ENCODE measurements at places on chromosomes 5 and 9.

GRCh38 chr5:58718269-58718978, 135.5 kb downstream of the RAB3C start:
- no peak for DNase-seq

DNA sequence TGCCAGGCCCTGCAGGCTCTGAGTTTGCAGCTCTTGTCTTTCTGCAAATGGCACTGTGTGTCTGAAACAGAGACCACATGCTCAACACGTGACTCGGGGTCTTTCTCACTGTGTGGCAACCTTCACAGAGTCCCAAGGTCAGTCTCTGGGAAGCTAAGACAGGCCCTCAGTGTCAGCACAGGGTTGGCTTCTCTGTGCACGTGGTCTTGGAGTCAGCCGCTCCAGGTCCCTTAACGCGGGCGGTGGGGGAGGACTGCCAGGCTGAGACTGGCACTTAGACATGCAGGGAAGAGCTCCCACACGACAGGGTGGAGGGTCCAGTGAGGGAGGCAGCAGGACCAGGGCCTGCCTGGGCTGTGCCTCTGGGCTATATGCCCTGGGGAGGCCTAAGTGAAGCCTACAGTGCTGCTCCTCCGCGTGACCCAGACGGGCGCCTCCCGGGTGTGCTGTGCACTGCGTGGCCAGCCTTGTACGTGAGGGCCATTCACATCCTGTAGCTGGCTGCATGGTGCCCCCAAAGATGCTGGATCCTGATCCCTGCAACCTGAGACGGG, 76.8 kb downstream of the ADAMTS2 start:
- DNase-seq: no peak

DNA sequence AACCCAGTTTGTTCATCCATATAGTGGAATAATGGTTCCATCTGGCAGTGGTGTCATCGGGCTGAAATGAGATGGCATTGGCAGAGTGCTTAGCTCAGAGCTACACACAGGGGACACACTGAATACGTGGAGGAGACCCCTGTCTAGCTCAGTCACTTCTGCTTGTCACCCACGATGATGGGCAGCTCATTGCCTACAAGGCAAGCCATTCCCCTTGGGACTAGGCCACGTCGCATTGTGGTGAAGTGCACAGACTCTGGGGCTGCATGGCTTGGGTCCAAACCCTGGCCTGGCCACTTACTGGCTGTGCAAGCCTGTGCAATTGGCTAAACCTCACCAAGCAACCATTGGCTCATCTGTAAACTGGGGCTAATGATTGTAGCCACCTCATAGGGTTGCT, 3.2 kb upstream of the FBP1 start:
- DNase-seq: no peak

GRCh38 chr5:31078956-31079355, 114.5 kb upstream of the CDH6 start:
- no peak for DNase-seq

GRCh38 chr5:164470312-164470711, 964.9 kb downstream of the MAT2B start:
- no peak for DNase-seq

DNA sequence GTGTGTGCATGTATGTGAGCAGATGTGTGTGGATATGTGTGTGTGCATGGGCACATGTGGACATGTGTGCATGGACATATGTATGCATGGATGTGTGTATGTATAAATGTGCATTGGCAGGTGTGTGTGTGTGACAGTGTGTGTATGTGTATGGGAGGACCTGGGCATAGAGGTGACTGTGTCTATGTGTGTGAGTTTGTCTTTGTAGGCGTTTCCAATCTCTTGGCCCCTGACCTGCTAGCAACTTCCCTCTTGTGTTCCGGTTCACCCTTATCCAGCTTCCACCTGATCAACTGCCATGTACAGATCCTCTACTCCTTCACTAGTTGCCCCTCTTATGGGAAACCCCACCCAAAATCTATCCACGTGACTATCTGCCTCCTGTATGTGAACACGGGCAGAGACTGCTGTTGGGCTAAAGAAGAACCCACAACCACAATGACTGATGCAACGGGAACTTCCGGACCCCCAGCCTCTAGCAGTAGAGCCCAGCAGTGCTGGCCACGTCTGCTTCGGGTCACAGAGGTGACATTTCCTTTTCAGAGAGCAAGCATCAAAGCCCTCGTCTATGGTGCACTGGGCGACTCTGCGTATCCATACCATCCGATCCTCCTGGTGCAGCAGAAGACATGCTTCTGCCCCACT, 24.9 kb upstream of the GADD45G start:
- no peak for DNase-seq

DNA sequence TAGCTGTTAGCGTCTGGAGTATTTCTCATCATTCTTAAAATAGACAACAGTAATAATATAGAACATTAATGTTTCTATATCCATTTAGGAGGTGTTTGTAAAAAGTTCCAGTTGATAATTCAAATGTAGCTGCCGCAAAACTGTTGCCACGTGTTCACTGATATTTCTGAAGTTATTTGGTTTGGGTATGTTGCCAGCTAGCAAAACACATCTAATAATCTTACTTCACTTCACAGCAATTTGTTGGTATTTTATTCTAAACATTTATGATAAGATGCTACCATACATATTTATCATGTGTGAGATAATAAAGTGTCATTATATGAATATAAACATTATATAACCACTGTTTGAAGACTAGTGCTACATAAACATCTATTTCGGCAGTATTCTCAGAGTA, 101.6 kb downstream of the CDH12 start:
- DNase-seq: no peak

- DNase-seq: no peak
Observed at GRCh38 chr5:610744-611730, 1.1 kb upstream of the CEP72 start.

DNA sequence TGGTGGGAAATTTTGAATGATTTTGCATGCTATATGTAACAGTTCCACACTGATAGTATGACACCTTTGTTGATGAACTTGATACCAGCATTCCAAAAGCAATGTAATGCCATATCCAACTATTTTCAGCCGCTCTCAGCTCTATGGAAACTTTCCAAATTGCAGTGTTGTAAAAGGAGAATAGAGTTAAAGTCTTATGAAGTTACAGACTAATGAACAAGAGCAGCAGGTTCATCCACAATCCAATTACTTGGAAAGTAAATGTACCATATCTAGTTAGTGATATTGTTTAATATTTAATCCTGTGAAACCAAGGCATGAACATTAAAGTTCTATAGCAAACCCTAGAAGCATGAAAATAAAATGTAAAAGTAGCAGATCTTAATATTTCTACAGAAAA, 418.2 kb downstream of the TUSC1 start:
- DNase-seq: no peak

- DNase-seq: no peak
Observed at GRCh38 chr9:109448223-109448622, 49.9 kb downstream of the PTPN3 start.

- no peak for DNase-seq
Observed at GRCh38 chr5:88666761-88667495, 216.1 kb downstream of the MEF2C start.

DNA sequence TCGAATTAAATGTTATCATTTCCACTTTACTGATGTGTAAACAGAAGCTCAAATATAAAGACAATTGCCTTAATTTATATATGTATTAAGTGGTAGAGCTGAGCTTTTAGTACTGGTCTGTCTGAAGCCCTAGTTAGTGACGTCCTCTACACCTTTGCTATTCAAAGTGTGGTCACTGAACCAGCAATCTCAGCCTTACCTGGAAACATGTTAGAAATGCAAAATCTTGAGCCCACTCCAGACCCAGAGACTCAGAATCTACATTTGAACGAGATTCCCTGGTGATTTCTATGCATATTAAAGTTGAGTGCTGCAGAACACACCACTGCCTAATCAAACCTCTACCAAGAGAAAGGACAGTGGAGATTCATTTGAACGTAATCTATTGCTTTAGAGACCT, 88.3 kb upstream of the MPDZ start:
- DNase-seq: no peak

- DNase-seq: no peak
Observed at GRCh38 chr9:28916348-28916747, 1343.1 kb upstream of the C9orf72 start.

- no peak for DNase-seq
Observed at GRCh38 chr5:91160714-91161285, 222.3 kb downstream of the ARRDC3 start.

GRCh38 chr5:123671711-123672456, 159.9 kb downstream of the CSNK1G3 start:
- DNase-seq: no peak

GRCh38 chr9:21810388-21810787, 8.0 kb downstream of the MTAP start:
- DNase-seq: no peak

DNA sequence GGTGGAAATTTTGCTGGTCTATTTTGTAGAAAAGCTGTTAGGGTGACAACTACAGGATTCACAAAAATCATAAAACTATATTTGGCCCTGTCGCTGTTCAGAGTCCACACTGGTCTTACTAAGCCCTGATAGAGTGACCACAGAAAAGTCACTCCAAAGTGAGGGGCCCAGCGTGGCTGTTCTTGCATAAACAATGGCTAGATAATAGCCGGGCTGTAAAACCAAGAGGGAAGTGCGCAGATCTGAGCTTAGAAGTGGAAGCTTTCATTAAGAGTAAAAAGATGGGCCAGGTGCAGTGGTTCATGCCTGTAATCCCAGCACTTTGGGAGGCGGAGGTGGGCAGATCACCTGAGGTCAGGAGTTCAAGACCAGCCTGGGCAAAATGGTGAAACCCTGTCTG, 15.5 kb upstream of the CTSL start:
- DNase-seq: no peak

- no peak for DNase-seq
Observed at GRCh38 chr5:111238431-111239225, 14.4 kb downstream of the CAMK4 start.

DNA sequence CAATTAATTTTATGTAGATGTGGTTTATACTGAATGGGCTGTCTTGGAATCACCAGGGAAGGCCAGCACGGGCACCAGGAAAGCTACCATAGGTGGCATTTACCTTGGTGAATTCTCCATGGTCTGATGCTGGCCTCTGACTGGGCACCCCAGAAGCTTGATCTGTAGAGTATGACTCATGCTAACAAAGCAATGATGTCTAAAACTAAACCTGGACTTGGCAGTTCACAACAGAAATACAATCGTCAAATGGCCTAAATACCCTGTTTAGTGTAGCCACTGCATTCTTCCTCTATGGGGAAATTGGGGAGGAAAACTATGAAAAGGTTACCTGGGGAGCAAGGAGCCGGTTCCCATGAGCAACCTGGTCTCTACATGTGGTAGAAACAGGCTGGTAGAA, 98.0 kb downstream of the ATPSCKMT start:
- DNase-seq: no peak

DNA sequence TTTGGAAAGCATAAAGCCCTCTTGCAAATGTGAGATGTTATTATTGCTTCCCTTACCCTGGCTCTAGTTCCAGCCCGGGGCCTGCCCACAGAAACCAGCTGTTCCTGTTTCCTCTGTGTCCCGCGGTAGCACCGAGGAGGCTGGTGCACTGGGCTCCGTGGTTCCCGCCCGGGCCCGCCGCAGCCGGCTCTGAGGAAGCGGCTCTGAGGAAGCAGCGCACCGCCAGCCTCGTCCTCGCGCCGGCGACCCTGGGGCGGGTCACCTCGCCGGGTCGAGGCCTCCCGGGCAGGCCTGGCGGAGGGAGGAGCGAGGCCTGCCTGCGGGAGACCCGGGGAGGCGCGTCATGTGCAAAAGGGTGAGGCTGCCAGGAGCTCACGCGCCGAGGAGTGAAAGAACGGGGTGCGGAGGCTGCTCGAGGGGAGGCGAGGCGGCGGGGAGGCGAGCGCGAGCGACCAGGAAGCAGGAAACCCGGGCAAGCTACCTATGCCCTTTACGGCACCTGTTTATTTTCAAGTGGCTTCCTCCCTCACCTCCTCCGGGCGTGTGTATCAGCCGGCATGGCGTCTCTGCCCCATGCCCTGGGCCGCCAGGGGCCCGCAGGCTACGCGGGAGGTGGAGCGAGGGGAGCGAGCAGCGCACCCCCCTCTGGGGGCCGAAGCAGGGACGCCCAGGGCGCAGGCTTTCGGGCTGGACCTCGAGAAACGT, 61.3 kb upstream of the MEGF10 start:
- peak; percentile 60 for DNase-seq

DNA sequence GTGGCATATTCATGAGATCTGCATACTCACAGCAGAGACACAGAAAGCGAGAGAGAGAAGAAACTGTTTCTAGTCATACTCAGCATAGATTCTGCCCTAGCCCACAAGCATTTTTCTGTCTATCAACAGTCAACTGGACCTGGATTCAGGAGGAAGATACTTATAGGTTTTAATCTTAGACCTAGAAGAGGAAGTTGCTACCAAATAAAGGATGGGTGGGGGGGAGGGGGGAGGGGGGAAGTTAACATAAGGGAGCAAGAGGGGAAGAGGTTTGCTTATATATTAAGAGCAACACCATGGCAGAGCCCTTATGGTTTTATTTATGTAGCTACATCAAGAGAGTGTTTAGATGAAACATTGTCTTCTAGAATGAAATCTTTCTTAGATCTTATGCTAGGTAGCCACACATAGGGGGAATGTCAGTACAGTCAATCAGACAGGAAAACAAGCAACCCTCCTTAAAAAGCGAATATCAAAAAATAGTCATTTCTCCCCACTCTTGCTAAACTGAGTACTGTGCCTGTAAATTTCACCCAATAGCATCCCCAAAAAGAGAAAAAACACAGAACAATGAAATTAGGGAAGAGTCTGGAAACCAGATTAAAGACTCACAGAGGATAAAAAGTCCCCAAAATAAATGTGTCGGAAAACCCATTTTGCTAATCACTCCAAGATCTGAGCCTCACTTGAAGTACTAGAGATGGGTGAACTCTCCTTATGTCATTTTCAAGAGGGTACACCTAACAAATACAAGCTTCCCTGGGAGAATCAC, 192.7 kb upstream of the NR4A3 start:
- DNase-seq: no peak

Data from liver (tissue), 10 donors.